Neural crest cell (in vitro differentiated cells): ENCODE measurements at places on chromosomes 13 and 19.
A peak's percentile ranks its signal among the peaks of the same experiment; 100 is the strongest.

DNA sequence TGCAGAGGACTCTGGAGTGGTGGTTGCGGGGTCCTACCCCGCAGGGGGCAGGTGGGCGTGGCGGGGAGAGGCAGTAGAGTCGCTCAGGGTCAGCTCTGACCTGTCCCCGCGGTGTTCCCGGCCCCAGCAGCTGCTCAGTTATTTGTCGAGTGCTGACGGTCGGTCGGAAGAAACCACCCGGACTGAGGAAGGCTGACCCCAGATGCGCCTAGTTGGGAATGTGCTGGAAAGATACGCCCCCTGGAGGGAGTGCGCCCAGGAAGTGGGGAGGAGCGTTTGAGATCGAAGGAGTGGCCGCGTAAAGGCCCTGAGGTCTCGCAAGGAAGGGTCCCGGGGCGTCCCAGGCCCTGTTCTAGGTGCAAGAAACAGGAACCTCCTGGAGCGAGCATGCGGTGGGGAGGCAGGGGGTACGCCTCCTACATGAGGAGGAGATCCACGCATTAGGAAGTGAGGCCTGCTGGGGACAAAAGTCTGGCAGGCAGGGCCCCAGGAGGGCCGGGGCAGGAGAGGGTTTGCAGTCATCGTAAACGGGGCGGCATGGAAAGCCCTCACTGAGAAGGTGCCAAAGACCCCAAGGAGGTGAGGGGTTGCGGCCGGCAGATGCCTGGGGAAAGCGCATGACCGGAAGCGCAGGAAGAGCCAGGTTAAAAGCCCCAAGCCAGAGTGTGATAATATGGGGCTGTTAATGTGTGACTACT lies 9.2 kb downstream of the CCDC8 start:
- DNase-seq = peak; percentile 52

DNA sequence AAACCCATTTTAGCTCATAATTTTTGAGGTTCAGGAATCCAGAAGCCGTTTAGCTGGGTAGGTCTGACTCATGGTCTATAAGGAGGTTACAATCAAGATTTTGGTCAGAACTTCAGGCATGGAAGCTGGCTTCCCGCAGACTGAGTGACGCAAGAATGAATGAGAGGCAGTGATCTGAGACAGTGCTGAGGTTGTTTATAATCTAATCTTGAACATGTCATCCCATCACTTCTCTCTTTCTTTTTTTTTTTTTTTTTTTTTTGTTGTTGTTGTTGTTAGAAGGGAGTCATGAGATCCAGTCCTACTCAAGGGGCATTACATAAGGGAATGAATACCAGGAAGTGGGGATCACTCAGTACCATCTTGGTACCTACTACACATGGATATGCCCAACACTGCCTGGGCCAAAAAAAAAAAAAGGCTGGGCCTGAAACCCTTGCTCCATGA lies 217.4 kb downstream of the DLEU7 start:
- no peak for DNase-seq

DNA sequence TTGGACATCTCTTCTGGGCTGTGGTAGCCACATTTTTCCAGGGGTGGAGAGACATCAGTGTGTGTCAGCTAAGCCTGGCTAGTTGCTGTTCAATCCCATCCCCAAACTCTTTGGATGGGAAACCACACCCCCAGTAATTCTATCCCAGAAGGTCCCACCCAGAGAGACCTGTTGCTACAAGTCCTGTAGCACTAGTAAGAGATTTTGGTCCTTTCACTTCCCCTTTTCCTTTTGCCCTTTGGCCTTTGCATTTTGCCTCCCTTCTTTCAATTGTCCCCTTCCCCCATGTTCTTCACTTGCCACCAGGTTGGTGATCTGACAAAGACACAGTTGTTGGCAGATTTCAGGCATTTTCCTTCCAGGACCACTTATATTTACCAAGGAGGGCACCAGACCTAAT lies 3.8 kb downstream of the CBY2 start:
- no peak for DNase-seq

GRCh38 chr19:45498411-45499195 lies at the start of gene PPM1N:
Gene PPM1N, plus strand, starts transcription at chr19:45498443. Its CDS starts 30 bp downstream, at chr19:45498473.
- peak; percentile 30 for DNase-seq

GRCh38 chr13:27578121-27579030 lies 42.0 kb downstream of the LNX2 start:
- no peak for DNase-seq

DNA sequence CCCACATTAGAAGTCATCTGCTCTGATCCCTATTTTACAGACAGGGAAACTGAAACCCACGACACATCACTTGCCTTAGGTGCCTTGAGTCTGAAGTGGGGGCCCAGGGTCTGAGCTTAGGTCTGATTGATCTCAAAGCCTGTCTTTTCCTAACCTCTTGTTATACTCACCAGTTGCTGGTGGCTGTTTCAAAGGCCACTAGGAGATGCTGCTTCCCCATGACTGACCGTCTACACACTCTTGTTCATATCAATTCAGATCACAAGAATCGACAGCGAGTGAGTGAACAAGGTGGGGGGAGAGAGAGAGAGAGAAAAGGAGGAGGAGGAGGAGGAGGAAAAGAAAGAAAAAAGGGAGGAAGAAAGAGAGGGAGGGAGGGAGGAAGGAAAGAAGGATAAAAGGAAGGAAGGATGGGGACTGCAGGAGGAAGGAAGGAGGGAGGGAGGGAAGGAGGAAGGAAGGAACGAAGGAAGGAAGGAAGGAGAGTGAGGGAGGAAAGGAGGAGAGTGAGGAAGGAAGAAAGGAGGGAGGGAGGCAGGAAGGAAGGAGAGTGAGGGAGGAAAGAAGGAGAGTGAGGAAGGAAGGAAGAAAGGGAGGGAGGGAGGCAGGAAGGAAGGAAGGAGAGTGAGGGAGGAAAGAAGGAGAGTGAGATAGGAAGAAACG lies 3.3 kb downstream of the OR10H1 start:
- no peak for DNase-seq

- no peak for DNase-seq
Measured at GRCh38 chr19:23439623-23440022, 44.4 kb upstream of the ZNF91 start.

GRCh38 chr19:48480183-48480557 lies 11.0 kb downstream of the CYTH2 start:
- no peak for DNase-seq
